ENCODE measurements at places on chromosomes 12 and 14. TPM values are rescaled to one million over a fixed set of nuclear protein-coding genes. Genes with fewer than 3 reads are reported as not detected.

Gene OR6C2
- total RNA-seq = not detected

Gene HRK
- total RNA-seq = 0.08 TPM

Gene CLEC1B
- total RNA-seq = not detected

Gene FGF6
- not detected for total RNA-seq

Gene TSPAN19
- total RNA-seq = not detected

Gene SLC38A2
- total RNA-seq = 192 TPM

Gene NGB
- total RNA-seq = not detected

Gene TC2N
- 12.5 TPM for total RNA-seq

Gene LRRK2
- 8.6 TPM for total RNA-seq

Gene OTX2
- not detected for total RNA-seq

Gene DLK1
- total RNA-seq = not detected

Gene NKX2-1
- total RNA-seq = not detected

Gene SERPINA9
- not detected for total RNA-seq

Gene CCDC177
- not detected for total RNA-seq

Gene ARHGAP9
- total RNA-seq = 4.2 TPM

Gene PIANP
- not detected for total RNA-seq

Gene ATF7IP
- total RNA-seq = 39.7 TPM

Gene CINP
- 25.0 TPM for total RNA-seq

Gene MIP
- total RNA-seq = not detected

Gene SNX6
- 61.6 TPM for total RNA-seq

Gene CD69
- total RNA-seq = 1.7 TPM

Gene SPIC
- total RNA-seq = not detected

Gene CARMIL3
- not detected for total RNA-seq

Gene RFX4
- not detected for total RNA-seq

Gene CLEC2A
- not detected for total RNA-seq

Gene KRT6C
- total RNA-seq = not detected

Gene TEX52
- total RNA-seq = not detected

Gene OAS2
- 6.8 TPM for total RNA-seq

Gene KRT79
- total RNA-seq = not detected

Gene NYNRIN
- 6.0 TPM for total RNA-seq

All from right atrium auricular region (tissue), 2 donors.